AG20443 (cell line): ENCODE measurements at places on chromosomes 6 and 20.

DNA sequence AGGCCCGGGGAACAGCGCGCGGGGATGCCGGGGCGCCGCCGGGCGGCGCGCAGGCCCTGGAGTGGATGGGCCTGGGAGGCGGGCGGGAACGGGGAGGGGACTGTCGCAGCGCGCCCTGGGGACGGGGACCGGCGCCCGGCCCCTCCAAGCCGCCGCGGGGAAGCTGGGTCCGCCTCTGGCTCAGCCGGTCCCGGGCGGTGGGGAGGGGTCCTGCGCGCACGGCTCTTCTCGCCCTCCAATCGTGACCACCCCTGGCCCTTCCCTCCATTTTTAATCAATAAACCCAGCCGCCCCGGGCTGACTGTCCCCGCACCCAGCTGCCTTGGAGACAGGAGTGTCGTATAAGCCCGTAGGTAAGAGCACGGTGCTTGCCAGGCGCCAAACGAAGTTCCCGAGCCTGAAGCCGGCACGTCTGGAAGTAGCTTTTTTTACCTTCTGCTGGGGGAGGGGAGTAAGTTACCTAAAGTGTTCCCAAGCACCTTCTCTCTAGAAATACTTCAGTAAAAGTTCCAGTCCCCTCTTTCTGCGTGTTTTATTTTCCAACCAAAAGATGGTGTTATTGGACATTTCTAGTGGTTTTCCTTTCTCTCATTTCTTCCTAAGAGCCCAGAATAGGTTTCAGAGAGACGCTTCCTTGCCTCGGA is 780 bp upstream of the TAF4 start:
- DNase-seq, result no peak

GRCh38 chr6:41682056-41682477 is 43.8 kb downstream of the MDFI start:
- peak; percentile 97 for DNase-seq

DNA sequence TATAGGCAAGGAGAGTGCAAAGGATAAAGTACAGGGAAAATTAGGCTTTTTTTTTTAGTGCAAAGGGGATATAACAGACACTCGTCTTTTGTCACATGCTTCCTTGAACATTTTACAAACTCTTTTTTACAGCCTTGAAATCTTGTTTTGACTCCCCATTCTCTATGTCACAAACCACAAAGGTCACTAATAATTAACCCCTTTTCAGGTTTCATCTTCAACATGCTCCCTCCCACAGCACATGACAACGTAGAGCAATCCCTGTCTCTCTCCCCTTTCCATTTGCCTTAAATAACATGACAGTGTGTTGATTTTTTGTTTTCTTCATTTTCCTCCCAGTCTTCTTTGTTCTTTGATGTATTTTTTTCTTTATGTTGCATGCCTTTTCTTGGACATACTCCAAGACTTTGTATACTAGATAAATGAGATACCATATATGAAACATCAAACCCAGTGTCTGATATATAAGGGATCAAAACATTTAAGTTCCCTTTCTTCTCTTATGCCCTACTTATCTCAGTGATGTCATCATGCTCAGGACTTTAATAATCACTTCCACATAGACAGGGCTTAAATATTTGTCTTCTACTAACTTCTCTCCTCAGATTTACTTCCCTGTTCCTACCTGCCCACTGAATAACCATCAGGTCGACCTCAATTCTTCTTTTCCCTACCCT is 378.7 kb upstream of the HSF2 start:
- no peak for DNase-seq

DNA sequence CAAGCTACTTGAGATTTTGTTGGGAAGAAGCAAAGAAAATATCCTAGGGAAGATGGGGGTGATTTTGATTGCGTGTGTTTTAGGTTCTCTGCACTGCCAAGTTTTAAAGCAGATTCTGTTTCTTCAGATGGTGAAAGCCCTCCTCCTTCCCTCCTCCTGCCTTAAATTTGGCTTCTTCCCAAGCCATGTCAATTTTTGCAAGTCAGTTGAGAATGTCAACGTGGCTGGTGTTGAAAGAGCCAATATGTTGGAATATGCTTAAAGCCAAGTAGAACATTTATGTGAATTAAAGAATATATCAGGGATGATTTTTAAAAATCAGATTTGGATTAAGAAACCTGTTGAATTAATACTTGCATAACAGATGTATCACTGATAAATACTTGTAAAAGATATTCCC is 270.8 kb downstream of the ARID1B start:
- DNase-seq, result no peak

DNA sequence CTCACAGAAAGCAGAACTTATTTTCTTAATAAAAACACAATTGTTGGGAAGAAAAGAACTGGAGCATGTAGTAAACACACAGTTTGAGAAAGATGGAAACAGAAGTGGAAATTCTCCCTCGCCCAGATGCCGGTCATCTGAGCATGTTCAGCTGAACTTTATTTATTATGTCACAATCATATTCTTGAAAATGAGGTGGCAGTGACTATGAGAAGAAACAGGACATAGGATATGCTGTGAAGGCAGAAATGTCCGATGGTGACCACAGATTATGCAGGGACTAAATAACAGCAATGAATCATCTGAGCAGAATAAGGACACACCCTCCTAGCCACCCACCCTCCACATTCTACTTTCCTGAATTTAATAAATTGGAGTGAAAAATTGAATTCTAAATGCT is 425.3 kb upstream of the NOX3 start:
- peak; percentile 30 for DNase-seq

DNA sequence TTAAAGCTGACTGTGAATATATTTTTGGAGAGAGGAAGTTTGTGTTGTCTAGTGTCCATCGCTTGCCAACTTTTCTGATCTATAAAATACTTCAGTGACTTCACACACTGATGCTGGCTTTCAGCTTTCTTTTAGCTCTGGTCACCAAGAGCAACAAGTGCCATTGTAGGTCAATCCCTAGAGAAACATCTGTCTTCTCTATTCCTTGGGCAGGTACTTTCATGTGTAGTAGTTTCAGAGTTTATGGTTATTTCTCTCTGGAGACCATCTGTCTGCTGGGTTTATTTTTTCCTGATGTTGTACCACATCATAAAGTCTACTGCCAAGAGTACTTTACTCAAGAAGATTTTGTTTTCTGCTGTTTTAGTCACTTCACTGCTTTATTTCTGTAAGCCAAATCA is 249.9 kb downstream of the KHDC1L start:
- no peak for DNase-seq
